ENCODE measurements at places on chromosomes 6 and 20. TPM values are rescaled to one million over a fixed set of nuclear protein-coding genes. Genes with fewer than 3 reads are reported as not detected.

Gene PNLDC1
- 0.82 TPM for total RNA-seq

Gene CCN5
- total RNA-seq, result not detected

Gene ETV7
- 16.9 TPM for total RNA-seq

Gene SPDEF
- not detected for total RNA-seq

Gene OTOR
- total RNA-seq, result not detected

Gene ZC3H12D
- total RNA-seq, result 254 TPM

Gene PRSS35
- not detected for total RNA-seq

Gene CD24
- total RNA-seq, result not detected

Gene SYCP2L
- total RNA-seq, result not detected

Gene ELOVL4
- 3.2 TPM for total RNA-seq

Gene CAGE1
- total RNA-seq, result 0.16 TPM

Gene TMEM217
- 3.5 TPM for total RNA-seq

Gene VSX1
- total RNA-seq, result not detected

Gene TIAM2
- total RNA-seq, result 5.0 TPM

Gene BACH2
- total RNA-seq, result 22.9 TPM

Gene OR2B6
- 0.54 TPM for total RNA-seq

Gene SLC44A4
- not detected for total RNA-seq
